CD4-positive, alpha-beta T cell treated with Interleukin-12 subunit alpha and Interleukin-12 subunit beta, for 1 hour (primary cell): ENCODE measurements at places on chromosomes 1 and 21.
A peak's percentile ranks its signal among the peaks of the same experiment; 100 is the strongest.

DNA sequence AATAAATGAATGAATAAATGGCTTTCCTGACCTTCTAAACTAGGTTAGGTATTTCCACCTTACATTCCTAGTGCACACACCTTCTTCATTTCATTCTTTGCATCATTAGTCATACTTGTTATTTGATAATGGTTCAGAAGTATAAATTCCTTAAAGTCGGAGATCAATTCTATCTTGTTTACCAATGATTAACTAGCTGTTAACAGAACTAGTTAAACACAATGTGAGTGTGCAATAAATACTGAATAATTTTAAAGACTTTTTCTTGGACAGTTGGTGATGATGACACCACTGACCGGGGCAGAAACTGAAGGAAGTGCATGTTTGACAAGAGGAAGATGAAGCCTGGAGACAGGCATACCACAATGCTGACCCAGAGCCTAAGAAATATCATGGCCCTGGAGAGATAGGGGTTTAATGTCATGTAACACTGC is 207.1 kb upstream of the DEPDC1 start:
- no peak for DNase-seq

DNA sequence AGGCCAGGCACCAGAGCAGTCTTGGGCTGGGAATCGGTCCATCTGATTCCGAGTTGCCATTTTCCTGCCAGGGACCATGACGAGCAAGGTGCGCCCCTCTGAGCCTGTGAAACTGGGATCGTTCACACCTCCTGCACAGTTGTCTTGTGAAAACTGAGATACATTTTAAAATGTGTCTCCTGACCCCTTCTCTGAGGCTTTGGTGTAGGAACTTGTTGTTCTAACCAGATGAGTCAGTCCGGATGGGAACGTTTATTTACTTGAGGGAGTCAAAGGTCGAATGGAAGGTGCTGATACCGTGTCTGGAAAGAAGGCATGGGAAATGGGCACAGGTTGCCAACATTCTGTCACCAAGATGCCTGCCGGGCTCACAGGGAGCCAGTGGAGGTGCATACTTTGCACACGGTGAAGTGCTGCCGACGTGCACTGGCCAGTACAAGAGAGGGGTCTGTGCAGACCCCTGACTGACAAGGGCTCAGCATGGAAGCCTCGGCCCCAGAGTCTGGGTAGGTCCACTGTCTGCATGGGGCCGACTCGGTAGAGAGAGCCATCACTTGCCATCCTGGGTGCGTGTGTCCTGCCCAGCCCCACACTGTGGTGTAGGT is 7.4 kb upstream of the KCNN3 start:
- DNase-seq, result no peak

DNA sequence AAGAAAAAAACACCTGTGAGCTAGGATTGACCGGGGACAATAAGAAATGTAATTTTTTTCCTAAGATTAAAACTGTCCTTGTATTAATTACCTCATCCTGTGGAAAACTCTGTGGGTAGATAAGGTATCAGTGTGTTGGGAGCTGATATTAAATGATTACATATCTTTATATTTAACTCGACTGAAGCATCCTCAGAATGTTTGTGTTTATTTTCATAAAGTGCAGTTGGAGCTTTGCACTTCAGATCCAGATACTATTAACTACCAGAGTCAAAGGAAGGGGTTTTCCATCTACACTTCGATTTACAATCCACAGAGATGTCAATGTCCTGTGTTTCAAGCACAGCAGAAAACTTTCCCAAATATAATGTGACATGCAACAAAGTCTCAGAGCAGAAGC is 164.5 kb downstream of the NR5A2 start:
- DNase-seq, result no peak

DNA sequence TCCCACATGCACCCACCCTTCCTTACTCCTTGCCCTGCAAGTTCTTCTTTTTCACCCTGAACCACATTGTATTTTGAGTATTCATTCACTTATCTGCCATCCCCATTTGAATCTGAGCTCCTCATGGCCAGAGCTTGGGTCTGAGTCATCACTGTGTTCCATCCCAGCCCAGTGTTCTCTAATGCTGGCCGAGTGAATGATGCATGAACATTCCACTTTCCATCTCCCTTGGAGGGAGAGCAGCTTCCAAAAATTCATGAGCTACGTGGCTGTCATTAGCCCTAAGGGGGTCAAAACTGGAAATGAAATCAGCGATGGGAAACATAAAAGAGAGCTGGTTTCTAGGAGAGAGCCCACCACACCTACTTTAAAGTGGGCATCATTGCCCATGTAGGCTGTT is 187.0 kb upstream of the USP24 start:
- no peak for DNase-seq

GRCh38 chr1:87273291-87273690 is 55.4 kb upstream of the LMO4 start:
- no peak for DNase-seq

- DNase-seq, result peak; percentile 18
These were observed 2.1 kb downstream of the ETV3 start for GRCh38 chr1:157136133-157136532.

GRCh38 chr1:63902844-63903589 is 129.2 kb downstream of the ROR1 start:
- no peak for DNase-seq

DNA sequence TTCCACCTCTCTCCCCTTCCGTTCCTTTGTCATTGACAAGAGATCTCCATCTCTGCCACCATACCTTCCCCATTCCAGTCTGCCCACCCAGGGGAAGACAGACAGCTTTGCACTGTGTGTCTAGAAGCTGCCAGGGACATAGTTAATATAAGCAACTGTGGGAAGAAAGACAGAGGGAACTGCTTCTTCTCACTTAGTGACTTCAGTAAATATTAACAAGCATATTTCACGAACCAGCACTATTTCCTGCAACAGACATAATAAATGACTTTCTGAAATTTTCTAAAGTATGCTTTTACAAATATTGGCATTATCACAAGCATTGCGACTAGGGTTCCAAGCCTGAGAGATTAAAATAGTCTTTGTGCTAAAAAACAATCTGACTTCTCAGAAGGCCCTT is 43.2 kb upstream of the SLC6A9 start:
- no peak for DNase-seq

DNA sequence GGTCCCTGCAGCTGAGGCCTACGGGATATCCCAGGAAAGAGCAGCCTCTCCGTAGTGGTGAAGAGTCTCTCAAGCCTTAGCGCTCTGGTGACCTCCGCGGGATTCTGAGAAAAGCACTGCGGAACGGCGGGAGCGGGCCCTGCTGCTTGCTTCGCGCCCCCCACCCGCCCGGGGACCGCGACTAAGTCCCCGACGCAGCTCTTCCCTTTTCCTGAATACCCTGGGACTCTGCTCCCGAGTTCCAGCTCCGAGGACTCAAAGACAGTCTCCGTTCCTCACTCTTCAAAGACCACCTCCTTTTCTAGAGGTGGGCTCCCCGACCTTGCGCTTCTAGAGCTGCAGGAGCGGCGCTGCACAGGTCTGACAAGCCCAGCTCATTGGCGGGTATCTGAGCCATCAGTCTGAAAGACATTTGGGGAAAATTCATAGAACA is 3.6 kb upstream of the PRRX1 start:
- no peak for DNase-seq

DNA sequence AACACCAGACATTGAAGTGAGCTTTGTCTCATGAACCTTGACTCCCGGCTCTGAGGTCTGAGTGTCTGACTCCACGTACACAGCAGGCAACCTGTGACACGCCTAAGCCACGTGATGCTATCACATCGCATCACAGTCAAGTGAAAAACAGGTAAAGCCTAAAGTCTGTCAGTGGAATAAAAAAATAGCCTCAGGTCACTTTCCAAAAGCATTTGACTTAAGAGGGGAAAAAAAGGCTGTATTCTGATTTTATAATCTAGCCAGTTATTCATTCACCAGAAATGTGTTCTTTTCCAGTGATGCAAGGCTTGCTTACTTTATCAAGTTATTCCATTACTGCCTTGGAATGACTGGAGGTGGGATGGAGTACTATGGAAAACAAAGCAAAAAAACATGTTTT is 163.2 kb upstream of the HMCN1 start:
- DNase-seq, result peak; percentile 33

DNA sequence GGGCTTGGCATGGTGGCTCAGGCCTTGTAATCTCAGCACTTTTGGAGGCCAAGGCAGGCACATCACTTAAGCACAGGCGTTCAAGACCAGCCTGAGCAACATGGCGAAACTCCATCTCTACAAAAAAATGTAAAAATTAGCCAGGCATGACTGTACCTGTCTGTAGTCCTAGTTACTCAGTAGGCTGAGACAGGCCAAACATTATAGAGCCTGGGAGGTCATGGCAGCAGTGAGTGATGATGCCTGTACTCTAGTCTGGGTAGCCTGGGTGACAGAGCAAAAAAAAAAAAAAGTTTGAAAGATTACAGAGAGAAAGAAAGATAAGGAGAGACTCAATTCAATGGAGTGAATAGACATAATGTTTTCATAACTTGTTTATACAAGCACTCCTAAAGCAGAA is 556.5 kb upstream of the BRINP3 start:
- no peak for DNase-seq

DNA sequence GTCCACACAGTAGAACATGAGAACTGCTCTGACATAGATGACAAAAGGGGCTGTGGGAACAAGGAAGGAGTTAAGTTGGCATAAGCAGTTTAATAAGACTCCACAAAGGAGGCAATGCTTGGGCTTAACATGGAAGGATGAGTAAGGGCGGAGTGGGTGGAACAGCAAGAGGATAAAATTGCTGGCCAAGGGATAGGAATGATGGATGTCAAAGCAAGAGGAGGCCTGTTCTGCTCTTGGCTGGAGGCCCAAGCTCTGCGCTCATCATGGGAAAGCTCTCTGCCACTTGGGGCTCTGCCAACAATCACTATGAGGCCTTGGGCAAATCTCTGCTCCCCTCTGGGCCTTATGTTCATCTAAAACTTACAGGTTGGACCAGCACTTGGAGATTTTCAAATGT is 98.3 kb upstream of the CAMK1G start:
- DNase-seq, result no peak

GRCh38 chr1:225378880-225379279 is 49.0 kb downstream of the LBR start:
- DNase-seq, result no peak

- DNase-seq, result no peak
These were observed 37.6 kb upstream of the PGBD5 start for GRCh38 chr1:230463760-230464159.

GRCh38 chr1:24020025-24020424 is 39.9 kb upstream of the SRSF10 start:
- no peak for DNase-seq

GRCh38 chr1:2088458-2088857 is 38.2 kb downstream of the PRKCZ start:
- DNase-seq, result no peak

DNA sequence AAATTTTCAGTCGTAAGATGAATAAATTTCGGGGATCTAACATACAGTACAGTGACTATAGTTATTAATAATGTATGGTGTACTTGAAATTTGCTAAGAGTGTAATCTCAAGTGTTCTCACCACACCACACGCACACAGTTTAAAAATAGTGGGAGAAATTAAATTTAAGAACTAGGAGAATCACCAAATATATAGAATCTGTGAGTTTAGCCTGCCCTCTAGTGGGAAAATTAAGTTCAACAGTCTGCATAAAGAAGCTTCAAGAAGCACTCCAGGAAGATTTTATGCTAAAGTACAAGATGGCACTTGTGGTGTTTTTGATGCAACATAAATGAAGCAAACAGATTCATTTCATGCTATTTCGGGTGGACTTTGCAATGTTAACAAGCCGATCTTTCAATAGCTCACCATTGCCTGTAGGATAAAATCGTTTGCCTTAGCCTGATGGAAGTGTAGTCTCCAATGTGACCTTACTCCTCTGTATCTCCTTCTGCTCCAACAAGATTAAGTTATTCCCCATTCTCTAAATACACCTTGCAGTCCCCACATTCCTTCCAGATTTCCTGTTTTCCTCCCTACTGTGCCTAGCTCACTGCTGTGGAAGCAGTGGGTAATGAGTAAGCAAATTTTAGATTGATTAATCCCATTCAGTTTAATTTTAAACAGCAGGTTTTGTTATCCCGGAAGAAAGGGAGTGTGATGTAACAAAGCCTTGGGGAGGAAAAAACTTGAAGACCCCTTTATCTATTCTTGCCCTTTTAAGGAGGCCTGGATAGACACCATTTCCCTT is 8.7 kb upstream of the PIK3C2B start:
- DNase-seq, result peak; percentile 82

- no peak for DNase-seq
These were observed 35.7 kb downstream of the SDC3 start for GRCh38 chr1:30872948-30873263.

DNA sequence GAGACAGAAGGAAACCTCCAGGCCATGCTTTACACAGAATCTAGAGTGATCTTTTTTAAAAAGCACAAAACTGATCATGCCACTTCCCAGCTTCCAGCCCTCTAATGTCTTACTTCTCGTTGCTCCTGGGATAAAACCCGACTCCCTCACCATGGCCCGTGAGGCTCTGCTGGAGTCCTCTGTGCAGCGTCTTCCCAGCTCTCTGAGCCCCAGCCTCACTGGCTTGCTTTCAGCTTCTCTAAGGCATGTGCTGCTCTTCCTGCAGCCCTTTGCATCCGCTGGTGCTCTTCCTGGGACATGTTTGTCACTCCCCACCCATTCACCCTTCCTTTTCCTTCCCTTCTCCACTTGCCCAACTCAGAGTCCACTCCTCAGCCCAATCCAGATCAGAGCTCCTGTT is 184.1 kb downstream of the AK5 start:
- DNase-seq, result no peak

GRCh38 chr1:26318338-26319064 is 743 bp downstream of the CD52 start:
- DNase-seq, result peak; percentile 19

DNA sequence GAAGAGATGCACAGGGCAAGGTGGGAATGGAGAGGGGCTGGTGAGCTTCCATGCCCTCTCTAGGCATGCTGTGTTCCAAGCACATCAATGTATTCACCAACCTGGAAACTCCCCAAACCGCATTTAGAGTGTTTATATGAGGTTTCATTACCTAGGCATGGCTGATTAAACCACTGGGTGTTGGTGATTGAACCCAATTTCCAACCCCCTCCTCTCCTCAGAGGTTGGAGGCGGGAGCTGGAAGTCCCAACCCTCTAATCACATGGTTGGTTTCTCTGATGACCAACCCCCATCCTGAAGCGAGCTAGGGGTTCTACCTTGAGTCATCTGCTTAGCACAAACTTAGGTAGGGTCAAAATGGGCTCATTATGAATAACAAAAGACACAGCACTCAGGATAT is 3.0 kb upstream of the PPIE start:
- no peak for DNase-seq

GRCh38 chr1:171699531-171699930 is 42.3 kb downstream of the VAMP4 start:
- no peak for DNase-seq

GRCh38 chr21:41319273-41319672 is 2.7 kb downstream of the FAM3B start:
- no peak for DNase-seq

GRCh38 chr1:188155261-188155660 is 1326.5 kb downstream of the PLA2G4A start:
- no peak for DNase-seq

GRCh38 chr21:29351691-29352090 is 53.0 kb downstream of the BACH1 start:
- DNase-seq, result no peak

DNA sequence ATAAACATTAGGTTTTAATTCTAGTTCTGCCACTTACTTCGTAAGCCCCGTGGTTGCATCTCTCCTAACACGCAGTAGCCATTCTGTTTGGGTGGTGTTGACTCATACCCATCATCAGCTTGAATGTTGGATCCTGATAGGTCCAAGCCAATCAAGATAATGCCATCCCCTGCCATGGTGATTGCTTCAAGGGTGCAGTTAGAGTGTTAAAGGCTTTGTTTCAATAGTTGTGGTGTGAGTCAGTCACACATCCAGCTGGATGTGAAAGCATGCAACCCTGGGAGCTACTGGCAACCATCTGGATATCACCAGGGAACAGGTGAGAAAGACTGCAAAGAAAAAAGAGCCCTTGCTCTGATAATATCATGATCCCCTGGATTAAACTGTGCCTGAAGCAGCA is 69.1 kb downstream of the OMA1 start:
- no peak for DNase-seq
